ENCODE measurements at places on chromosomes 5 and 9.
A peak's percentile ranks its signal among the peaks of the same experiment; 100 is the strongest.

GRCh38 chr9:20030671-20031070 is 241.8 kb upstream of the SLC24A2 start:
- no peak for DNase-seq

GRCh38 chr5:139636207-139636792 is 11.8 kb upstream of the CXXC5 start:
- no peak for DNase-seq

DNA sequence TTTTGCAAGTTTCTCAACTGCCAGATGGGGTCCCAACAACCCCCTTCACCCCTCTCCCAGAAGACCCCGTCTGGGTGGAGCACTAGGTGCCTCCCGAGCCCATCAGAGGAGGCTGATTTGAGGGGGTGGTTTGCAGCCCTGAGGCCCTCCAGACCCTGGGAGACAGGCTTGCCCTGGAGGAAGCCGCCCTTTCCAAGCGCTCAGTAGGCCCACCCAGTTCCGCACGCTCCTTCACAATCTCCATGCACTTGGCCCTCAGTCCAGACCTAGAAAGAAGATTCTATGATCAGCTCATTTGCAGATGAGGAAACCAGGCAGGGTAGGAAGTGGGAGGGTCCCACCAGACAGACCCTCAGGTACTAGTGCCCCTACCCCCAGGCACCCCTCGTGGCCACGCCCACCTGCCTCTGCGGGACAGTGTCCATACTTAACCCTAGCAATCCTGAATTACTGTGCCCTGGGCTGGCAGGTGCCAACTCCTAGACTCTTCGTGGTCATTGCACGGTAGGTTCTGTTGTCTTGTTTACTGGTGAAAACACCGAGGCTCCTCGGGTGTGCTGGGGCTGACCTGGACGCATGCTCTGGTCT is 22.3 kb downstream of the OR2V1 start:
- DNase-seq: no peak

DNA sequence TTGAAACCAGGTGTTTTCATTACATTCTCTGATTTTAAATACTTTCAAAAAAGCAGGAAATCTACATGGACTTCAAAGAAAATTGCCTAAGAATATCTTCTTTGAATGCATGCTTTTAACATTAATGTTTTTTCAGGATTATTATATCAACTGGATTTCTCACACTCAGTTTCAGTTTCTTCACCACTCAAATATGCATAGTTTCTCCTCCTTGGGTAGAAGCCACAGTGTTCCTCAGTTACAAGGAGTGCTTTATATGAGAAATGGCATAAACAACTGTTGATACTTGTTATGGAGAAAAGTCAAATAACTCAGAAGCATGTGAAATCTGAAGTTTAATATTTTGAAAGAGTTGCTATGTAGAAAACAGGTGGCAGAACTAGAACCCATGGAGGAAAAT is 196.9 kb downstream of the DMRTA1 start:
- no peak for DNase-seq

DNA sequence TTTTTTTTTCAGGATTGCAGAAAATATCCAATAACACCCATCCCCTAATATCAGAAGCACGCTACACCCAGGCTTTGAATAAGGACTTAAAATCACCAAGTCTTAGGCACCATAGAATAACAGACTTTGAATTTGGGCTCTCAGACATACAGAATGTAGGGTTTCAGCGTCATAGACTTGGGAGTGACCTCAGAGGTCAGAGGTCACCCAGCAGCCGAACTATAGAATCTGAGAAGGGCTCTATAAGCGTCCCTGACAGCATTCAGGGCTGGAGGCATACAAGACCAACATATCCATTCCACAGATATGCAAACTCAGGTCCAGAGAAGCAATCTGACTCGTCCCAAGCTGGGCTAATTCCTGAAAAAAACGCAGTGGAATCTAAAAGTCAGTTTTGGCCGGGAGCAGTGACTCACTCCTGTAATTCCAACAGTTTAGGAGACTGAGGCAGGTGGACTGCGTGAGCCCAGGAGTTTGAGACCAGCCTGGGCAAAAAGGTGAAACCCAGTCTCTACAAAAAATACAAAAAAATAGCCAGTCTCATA is 34.7 kb downstream of the SLC6A7 start:
- DNase-seq: no peak

DNA sequence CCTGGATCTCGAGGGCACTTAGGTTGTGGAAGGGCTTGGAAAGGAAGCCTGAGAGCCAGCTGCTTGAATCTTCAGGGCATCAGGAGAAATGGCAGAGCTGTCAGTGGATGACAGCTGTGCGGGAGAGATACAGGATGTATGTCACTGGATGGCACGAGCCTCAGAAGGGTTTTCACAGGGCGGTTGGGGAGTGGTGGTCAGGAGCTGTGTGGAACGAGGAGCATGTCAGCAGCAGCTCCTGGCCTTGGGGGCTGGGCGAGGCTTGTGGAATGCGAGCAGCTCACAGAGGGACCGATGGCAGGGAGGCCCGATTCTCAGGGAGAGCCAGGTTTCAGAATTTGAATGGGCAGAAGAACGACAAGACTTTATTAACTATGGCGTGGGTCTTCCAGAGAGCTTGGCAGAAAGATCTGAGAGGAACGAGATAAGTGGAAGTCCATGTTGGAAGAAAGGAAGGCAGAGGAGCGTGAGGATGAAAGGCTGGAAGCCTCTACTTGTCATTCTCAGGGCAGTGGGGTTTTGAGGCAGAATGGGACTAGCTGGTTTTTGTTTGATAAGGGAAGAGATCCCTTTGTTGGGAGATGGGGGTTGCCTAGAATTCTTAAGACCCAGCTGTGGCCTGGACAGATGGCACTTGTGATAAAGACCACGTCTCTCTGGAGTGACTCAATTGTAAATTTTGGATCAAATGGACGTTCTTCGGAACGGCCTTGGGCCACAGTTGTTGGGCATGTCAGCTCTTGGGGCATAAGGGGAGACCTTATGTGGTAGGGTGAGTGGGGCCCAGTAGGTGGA is 60.3 kb downstream of the SNX30 start:
- DNase-seq: peak; percentile 28

All from WTC11 (cell line).